ENCODE measurements at places on chromosomes 5 and 9.

DNA sequence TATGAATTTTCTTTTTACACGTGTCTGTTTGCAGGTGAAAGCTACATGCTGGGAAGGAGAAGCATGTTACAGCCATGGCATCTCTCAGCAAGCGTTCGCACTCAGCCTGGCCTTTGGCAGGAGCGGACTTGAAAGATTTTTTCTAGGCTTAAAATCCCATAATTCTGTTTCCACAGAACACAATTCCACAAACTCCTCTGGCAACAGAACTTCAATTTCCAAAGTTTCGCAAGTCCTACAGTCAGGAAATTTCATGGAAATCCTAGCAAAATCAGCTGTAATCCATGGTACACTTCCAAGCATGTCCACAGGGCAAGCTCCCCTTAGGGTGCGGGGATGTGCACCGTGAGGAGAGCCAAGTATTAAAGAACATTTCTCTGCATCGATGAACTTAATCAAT, 35.9 kb downstream of the SUB1 start:
- DNase-seq: no peak

GRCh38 chr9:95004411-95005277, 278.1 kb downstream of the AOPEP start:
- no peak for DNase-seq

GRCh38 chr5:132540764-132541163, 2.6 kb downstream of the IL5 start:
- no peak for DNase-seq

- no peak for DNase-seq
Observed at GRCh38 chr9:14027116-14027800, 286.7 kb downstream of the NFIB start.

GRCh38 chr5:135318037-135318436, 81.0 kb downstream of the MACROH2A1 start:
- no peak for DNase-seq
